ENCODE measurements at places on chromosomes 11 and 22.

DNA sequence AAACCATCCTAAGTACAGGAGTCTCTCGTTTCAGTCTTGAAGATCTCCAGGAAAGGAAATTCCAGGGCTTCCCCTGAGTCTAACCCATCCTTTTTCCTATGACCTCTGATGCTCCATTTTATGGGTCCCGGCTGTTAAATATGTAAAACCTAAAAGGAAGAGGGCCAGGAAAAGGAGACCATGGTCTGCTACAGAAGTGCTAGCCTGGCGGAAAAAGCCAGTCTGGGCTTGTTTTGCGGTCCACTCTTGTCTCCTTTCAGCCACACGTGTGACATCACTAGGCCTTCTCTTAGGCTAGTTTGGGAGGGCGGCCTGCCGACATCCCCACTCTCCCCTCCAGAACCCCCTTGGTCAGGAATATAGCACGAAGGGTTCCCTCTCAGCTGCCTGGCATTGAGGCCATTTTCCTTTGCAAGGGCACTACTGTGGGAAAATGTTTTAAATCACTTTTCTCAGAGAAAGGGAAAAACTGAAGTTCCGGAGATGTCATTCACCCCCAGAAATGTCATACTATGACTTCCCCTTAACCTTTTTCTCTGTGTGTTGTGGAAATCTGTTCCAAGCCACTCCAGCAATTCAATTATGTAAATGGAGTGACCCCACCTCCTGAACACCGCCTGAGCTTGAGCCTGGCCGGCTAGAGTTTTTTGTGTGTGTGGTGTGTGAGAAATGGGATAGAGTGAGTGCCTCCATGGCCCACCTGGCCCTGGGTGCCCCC lies 86.9 kb downstream of the UBASH3B start:
- DNase-seq = no peak

- DNase-seq = no peak
These were observed at the start of gene IL18 for GRCh38 chr11:112163875-112164685. Gene IL18 (minus strand): TSS chr11:112164094. CDS start chr11:112155053, 9,041 bp downstream.

DNA sequence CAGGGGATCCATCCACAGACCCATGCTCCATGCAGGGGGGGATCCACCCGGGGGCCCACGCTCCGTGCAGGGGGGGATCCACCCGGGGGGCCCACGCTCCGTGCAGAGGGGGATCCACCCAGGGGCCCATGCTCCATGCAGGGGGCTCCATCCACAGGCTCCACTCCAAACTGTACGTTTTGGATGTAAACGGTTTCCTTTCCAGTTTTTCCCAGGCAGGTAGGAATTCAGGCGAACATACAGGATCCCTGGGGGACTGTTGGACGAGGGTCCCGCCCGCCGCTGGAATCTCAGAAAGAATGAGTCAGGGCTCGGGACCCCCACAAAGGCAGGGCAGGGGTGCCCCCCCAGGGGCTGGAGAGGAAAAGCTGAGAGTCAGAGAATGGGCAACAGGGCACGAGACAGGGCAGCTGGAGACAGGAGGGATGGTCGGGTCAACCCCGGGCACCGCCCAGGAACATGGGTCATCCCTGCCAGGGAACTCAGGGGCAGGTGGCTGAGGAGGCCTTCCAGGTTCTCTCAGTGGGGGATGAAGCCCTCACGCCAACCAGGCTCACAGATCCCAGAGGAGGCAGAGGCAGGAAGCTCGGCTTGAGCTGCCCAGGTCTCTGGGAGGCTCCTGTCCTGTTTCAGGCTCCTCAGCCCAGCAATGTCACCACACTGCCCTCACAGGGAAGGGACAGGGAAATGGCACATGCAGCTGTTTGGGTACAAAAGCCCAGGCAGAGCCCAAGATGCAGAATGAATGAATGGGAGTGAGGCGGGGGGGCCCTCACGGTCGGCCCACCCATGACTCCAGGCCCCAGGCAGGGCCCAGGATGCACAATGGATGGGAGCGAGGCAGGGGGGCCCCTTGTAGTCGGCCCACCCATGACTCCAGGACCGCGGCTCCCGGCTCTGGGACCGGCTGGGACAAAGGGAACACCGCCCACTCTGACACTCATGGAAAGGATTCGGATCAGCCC lies 200.2 kb downstream of the BRD1 start:
- DNase-seq = no peak

DNA sequence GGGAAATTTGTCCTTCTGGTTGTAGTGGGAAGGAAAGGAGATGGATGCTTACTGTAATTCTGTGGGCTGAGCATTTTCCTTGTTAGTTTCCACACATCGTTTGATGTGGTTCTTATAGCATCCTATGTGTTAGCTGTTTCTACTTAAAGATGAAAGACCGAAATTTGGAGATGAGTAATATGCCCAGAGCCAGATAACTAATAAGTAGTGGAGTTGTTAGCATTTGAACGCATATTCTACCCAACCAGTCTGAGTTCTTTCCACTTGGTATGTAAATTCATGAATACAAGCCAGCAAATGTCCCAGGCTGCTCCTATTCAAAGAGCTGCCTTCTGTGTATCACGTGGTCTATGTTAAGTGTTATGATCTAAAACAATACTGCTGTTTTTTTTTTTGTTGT lies 14.6 kb downstream of the SPECC1L start:
- DNase-seq = no peak

DNA sequence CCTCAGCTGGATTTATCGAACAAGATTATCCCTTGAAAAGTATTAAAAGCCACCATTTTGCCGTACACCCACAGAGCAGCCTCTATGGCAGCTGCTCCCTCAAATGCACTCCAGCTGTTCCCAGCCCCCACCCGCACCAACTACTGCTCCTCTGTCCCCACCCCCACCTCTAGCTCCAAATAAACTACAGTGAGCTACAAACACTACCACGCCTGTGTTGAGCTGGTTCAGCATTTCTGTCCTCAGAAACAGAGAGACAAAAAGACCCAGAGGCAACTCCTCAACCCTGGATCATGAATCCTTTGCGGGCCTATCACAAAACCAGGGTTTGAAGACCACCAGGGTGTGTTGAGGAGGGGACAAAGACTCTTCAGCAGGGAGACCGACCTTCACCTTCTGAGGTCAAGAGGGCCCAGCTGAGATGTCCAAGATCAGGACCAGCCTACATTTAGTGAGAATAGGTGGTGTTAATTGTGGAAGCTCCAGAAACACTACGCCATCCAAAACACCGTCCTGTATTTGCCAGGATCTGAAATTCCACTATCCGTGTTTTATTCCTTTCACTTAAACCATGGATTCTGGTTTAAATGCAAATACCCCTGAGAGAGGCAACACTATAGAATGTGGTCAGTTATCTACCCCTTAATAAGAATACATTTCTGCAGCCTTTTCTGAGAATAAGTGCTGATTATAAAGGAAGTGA lies 195.9 kb downstream of the DSCAML1 start:
- DNase-seq = no peak

GRCh38 chr11:120244476-120245365 lies 4.8 kb downstream of the POU2F3 start:
- no peak for DNase-seq

Data from NCI-H1105 treated with DMSO at 0.1 percent for 48 hours (cell line).